ENCODE measurements at places on chromosomes 7 and 10.
A peak's percentile ranks its signal among the peaks of the same experiment; 100 is the strongest.

DNA sequence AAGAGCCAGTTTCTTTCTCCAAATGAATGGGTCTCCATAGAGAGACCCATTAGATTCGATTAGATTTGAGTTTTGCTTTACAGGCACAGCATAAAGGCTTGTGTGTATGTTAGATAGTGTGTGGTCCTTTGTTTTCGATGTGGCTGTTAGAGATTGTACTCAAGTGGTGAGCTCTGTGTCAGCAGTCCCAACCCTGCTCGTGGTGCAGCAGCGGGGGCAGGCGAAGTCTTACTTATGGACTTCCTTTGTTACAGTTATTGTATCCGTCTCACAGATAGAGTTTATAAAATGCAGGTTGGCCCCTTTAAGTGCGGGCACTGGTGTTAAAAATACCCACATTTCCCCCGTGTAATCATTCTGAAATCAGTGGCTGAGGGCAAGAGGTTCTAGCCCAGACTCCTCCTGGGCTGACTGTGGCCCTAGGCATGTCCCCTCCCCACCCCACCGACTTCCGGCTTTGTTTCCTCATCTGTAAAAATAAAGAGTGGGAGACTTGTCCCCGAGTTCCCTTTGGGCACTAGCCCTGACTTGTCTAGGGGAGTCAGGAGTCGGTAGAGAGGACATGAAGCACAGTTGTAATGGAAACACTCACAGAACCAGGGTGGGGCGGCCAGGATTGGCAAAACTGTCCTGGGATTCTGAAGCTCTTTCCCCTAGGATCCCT lies 28.6 kb downstream of the MTURN start:
- no peak for DNase-seq

DNA sequence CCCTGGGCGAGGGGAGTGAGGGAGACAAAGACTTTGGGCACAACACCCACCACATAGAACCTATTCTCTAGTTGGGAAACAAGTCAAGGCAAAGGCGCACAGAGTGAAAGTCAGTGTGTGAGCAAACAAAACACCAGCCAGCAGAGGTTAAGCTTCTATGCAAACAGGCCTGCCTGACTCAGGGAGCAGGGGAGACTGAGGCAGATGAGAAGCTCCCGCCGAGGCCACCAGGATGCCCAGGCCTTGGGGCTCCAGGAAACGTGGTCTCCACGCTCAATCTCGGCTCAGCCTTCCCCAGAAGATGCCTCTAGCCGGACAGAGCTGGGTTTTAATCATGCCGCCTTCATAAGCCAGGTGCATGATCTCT lies 74.1 kb upstream of the KCNMA1 start:
- no peak for DNase-seq

DNA sequence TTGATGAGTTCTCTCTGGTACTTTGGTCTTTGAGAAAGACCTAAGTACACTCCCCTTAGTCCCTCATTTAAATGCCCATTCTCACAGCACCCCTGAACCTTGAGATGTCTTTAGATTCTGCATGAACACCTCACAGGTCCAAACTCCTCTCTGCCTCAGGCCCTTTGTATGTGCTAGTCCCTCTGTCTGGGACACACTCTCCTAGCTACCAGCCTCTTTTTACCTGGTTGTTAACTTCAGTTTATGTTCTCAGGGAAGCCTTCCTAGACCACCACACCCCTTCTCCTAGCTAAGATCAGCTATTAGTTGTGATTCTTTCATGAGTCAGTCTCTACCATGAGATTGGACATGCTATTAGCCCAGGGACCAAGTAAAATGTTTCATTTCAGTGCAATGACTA lies 86.4 kb downstream of the PLCE1 start:
- DNase-seq = no peak

DNA sequence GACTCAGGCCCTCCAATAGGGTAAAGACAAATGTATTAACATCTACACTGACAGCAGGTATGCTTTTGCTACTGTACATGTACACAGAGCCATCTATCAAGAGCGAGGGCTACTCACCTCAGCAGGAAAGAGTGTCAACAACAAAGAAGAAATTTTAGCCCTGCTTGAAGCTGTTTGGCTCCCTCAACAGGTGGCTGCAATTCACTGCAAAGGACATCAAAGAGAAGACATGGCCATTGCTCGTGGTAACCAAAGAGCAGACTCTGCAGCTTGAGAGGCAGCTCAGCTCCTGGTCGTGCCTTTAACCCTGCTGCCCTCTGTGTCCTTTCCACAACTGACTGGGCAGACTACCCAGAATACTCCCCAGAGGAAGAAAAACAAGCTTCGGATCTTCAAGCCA lies 5.1 kb downstream of the AKR1B15 start:
- DNase-seq = no peak

DNA sequence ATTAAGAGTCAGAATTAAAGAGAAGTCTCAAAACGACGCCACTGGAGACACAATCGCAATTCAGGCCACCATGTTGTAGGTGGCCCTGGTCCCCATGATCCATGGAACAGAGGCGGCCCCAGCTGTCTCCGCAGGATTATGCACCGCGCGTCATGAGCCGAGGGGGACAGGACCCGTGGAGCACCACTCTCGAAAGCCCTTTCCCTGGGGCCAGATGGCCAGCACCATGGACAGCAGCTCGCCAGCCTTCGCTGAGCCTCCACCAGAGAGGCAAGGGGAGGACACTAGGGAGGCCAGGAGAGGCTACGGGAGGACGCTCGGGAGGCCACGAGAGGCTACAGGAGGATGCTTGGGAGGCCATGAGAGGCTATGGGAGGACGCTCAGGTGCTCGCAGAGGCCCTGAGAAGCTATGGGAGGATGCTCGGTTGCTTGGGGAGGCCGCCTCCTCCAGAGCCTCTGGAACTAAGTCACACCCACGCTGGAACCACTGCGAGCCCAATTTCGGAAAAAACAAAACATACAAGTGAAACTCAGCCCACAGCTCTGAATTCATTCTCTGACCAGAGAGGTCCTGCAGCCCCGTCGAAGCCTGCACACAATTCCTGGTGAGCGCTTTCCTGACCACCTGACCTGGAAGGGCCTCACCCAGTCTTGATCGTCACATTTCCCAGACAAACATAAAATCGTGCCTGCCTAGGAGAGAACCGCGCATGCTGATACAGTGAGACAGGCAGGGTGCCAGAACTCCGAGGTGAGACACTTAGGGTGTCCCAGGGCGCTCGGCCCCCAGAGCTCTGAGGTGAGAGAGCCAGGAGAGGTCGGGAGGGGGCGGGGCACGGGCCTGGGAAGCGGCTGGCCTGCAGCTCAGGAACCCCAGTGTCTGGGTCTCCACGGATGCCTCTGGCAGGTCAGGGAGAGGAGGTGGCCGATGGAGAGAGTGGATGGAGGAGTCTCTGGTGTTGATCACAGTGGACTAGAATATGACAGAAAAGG lies 224.4 kb downstream of the PTPRN2 start:
- no peak for DNase-seq

GRCh38 chr10:129063212-129063611 lies 403.8 kb upstream of the MGMT start:
- no peak for DNase-seq

- DNase-seq = no peak
Measured at GRCh38 chr7:159015454-159016410, 128.9 kb downstream of the VIPR2 start.

DNA sequence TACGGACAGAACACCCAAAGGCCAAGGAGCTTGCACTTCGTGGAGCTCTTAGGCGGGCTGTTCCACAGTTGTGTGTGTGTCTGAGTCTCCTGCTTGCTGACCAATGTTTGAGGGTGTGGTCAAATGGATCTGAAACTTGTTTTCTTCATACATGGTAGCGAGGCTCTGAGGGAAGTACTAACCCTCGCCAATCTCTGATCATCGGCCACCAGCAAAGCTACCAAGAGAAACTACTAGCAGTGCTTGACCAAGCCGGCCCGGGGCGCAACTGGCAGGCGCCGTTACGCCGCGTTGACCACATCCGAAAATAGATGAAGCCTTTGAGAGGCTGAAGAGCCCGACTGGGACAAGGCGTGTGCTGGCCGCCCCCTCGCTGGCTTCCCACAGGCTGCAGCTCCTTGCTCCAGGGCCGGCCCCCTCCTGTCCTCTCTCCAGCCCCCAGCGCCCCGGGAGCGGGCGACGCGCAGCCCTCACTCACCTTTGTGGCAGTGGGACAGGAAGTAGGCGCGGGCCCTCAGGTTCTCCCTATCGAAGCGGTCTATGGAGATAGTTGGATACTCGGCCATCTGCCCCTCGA lies 384 bp downstream of the DCLRE1C start:
- peak; percentile 1 for DNase-seq

DNA sequence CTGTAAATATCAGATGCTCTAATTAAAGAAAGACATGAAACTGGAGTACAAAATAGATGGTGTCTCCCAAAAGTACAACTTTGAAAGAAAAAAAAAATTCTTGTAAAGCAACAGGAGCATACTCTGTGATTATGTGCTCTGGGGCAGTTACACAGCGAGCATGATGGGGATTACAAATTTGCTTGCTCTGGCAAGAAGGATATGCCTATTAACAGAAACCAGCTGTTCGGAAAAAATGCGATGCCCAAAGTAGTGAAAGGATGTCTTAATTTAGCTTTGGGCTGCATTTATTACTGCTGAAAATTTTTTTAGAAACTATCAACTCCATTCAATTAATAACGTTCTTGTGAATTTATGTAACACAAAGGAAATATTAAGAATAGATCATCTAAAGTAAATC lies 256.9 kb upstream of the TPK1 start:
- DNase-seq = no peak

- no peak for DNase-seq
Measured at GRCh38 chr7:135448753-135449152, 61.1 kb downstream of the CNOT4 start.

DNA sequence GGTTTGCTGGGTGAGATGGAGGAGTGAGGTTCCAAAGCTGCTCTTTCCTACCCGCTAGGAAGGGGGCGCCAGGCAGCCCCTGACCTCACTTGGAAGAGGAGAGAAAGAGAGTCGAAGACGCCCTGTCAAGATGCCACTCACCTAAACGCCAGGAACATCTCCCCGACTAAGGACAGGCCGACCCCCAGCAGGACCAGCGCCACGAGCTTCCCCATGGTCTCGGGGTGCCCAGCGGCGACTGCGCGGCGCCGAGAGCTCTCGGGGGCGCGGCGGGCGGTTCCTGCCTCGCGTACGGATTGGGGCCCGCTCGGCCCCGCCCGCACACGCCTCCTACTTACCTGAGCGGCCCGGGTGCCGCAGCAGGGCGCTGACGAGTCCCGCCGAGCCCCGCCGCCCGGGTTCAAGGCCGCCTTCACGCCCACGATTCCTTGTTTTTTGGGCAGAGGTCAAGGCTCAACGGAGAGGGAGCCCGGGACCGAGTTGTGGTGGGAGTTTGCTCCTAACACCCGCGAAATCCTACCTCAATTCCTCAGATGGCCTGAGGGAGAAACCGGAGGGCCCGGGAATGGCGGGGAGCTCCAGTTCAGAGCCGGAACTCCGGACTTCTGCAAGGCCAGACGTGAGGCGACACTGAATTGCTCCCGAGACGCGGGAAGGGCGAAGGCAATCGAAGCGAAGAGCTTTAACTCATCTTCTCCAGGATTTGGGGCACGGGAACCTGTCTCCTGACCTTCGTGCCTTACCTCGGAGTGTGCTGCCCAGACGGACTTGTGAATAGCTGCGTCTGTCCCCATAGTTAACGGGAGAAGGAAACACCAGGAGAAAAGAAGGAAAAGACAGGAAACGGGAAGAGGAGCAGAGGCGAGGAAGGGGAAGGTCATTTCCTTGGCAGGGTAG lies at the start of gene PON3:
PON3 (minus strand) TSS at position 240 of the 897 bp plus-strand sequence; CDS start at position 215, 25 bp downstream.
- no peak for DNase-seq

DNA sequence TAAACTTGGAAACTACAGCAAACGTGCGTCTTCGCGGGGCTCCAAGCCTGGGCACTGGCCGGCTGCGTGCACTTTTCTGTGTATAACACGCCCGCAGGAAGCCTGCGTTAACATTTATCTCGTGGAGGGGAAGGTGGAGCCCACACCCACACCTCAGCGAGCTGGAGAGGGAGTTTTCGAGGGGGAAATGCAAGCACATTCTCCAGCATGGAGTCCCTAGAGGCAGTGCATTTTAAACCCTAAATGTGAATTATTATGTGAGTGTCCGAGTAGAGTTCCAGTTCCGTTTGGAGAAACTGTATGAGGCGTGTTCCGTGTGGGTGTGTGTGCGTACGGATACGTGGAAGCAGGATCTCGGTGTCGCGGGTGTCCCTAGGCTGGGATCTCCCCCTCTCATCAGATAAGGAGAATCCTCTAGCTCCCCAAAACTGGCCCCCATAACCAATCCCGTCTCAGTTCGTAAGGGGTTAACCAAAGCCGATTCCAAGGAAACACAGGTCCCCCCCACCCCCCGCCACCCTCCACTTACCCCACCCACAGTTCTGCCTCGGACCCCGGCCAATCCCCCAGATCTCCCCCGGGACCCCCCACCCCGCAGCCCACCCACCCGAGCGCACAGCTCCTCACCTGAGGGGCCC lies 403 bp downstream of the CDK6 start:
- DNase-seq = peak; percentile 28

All from stimulated activated CD4-positive, alpha-beta T cell treated with anti-CD3 and anti-CD28 coated beads, Interleukin-1b, Interleukin-23, amount 100 ng/mL, for 24 hours (primary cell).